ENCODE measurements at places on chromosomes 3 and 15.

DNA sequence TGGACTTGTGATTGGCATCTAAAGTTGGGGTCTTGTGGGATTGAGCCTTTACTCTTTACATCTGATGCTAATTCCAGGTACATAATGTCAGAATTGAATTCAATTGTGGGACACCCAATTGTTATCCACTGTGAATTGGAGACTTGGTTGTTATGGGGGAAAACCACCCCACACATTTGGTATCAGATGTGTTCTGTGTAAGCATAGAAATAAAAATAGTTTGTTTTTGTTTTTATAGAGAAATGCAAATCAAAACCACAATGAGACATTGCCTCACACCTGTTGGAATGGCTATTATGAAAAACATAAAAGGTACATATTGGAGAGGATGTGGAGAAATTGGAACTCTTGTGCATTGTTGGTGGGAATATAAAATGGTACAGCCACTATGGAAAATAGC, 58.5 kb downstream of the CPA3 start:
- no peak for DNase-seq

- DNase-seq, result no peak
Measured at GRCh38 chr15:83581381-83581780, 72.5 kb upstream of the ADAMTSL3 start.

GRCh38 chr15:77474310-77474988, 53.8 kb downstream of the HMG20A start:
- peak; percentile 63 for DNase-seq

DNA sequence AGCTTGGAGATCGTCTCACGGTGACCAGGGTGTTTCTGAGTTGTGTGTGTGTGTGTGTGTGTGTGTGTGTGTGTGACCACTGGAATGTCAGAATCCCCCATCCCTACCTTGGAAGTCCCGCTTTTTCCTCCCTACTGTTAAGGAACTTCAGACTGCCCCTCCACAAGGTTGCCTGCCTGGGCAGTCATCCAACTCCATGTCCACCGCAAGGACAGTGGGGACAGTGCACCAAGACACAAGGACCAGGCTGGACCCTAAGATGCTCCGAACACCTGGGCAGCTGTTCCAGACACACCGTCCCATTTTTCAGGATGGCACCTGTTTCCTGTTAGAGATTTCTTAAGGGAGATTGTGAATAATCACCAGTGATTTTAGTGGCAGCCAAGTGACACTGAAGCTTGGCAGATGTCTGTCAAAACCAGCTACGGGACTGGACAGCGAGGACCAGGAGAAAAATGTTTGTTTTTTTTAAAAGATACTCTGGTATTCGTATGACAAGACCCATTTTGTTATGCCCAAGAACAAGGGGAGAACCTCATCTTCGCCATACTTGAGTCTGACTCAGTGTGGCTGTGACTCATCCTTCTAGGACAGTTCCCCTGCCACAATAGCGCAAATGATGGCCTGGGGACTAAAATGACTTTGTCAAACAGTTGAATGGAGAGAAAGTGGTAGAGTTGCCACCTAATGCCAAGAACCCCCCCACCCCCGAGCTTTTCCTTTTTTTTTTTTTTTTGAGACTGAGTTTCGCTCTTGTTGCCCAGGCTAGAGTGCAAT, 15.5 kb downstream of the PAQR9 start:
- DNase-seq, result no peak

GRCh38 chr3:155065537-155065936, 14.6 kb upstream of the MME start:
- DNase-seq, result no peak

DNA sequence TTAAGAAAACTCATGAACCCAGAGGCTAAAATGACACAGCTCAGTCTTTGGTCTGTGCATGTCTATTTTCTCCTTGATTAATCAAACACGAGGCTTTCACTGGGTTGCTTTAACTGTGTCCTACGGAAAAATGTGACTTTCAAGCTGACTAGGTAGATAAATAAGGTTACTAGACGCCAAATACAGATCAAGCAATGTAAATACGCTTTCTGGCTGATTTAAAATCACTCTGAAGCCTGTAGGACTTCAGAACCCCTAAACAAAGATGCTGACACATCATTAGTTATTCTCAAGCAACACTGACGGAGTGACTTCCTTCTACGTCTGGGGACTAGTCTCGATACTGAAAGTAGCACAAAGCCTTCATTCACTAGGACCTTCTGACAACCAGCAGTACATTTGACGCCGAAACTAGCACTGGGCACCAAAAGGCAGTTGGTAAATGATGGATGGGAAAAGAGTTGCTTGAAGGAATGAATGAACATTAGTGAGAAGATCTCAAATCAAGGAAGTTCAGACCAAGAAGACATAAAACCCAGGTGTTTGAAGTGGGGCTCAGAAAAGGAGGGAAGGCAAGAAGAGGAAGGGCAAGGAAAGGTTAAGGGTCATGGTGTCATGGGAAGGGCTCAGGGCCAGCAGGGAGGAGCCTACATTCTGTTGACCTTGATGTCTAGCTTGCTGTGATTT, 67.1 kb upstream of the CDV3 start:
- DNase-seq, result no peak

- DNase-seq, result no peak
Measured at GRCh38 chr3:52084954-52085680, 28.7 kb upstream of the DUSP7 start.

- DNase-seq, result no peak
Measured at GRCh38 chr3:40766396-40766795, 241.6 kb downstream of the ZNF621 start.

GRCh38 chr3:108887777-108888176, 65.2 kb downstream of the TRAT1 start:
- DNase-seq, result no peak

DNA sequence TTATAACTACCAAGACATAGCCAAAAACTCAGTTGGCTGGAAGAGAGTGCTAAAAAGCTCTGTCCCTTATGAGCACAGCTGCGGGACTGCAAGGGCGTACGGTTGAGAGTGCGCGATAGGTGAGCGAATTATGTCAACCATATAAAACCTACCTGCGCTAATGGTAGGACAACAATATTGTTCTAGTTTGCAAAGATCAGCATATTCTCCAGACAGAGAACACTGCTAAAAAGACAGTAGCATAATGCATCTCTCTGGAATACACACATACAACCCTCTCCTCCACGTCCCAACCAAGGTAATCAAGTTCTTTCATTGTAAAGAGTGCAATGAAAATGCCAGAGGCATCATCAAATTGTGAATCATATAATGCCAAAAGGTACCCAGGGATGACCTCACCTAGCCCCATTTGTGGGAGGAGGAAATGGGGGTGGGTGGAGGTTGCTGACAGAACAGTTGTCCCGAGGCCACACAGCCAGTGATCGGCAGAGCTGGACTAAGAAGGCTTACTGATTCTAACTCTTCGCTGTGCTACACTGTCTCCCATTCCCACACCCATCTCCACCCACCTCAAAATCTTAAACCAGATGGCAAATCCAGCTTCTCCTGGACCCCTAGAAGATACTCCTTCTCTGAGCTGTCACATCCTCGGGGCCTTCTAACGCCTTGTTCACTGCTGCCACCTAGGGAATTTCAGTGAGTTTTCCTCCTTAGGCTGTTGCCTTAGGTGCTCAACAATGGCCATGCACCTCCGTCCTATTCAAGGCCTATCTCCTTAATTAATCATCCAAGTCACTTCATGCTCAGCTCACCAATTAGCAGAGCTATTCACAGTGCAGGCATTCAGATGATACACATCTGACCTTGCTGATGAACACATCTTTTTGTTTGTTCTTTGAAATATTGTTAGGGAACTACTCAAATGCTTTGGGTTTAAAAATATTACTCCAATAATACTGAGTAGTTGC, 60.7 kb downstream of the RPL22L1 start:
- peak; percentile 62 for DNase-seq

DNA sequence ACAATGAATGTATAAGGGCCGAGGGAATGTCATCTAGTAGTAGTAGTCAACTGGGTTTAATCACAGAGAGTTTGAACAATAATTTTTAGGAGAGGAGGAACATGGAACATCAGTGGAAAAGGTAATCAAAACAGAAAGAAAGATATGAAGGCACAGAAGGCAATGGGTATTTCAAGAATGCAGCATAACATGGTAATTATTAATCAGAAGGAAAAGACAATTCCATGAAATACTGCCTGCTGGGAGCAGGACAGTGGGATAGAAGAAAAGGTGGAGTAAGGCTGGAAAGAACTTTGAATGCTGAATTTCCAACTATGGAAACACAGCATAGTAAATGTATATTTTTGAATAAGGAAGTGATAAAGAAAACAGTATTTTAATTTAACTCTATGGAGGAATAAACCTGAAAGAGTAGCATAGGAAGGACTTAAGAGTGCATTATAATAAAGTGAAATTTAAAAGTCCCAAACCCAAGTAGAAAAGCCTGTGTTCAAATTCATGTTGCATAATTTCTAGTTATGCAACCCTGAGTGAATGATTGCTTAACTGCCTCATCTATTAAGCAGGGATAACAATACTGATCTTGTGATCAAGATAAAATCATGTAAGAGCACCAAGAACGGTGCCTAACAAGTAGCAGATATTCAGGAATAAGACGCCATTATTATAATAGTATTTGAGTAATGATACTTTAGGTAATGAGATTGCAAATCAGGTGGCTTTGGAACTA, 357.7 kb downstream of the TBC1D5 start:
- no peak for DNase-seq

GRCh38 chr15:89664441-89665350, 9.4 kb upstream of the KIF7 start:
- DNase-seq, result no peak

DNA sequence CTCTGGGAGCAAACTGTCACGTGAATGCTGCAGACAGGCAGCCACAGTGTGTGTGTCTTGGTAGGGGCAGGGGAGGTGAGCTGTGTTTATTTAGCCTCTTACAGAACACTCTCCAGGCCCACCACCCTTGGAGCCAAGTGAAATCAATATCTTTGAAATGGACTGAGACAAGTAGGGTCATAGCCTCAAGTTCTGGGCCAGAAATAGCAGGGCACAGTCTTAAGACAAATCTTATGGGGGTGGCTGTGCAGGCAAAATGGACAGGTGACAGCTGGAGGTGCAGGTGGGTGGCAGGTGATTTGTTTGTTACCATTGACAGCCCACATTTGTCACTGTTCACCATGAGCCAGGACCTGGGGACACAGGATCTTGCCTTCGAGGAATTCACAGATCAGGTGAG, 93.6 kb upstream of the NMNAT3 start:
- no peak for DNase-seq

- no peak for DNase-seq
Measured at GRCh38 chr15:71997691-71998090, 120.3 kb downstream of the MYO9A start.

- DNase-seq, result no peak
Measured at GRCh38 chr3:98962189-98962930, 60.9 kb upstream of the DCBLD2 start.
